ENCODE measurements at places on chromosomes 16 and 17.

DNA sequence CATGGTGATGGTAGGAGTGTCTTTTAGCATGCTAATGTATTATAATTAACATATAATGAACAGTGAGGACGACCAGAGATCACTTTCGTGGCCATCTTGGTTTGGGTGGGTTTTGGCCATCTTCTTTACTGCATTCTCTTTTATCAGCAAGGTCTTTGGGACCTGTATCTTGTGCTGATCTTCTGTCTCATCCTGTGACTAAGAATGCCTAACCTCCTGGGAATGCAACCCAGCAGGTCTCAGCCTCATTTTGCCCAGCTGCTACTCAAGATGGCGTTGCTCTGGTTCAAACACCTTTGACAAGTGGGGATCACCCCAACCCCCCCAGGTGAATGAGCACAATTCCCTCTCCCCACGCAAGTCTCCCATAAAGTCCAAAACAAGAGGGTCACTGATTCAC lies 49.3 kb upstream of the ETV4 start:
- DNase-seq = no peak

DNA sequence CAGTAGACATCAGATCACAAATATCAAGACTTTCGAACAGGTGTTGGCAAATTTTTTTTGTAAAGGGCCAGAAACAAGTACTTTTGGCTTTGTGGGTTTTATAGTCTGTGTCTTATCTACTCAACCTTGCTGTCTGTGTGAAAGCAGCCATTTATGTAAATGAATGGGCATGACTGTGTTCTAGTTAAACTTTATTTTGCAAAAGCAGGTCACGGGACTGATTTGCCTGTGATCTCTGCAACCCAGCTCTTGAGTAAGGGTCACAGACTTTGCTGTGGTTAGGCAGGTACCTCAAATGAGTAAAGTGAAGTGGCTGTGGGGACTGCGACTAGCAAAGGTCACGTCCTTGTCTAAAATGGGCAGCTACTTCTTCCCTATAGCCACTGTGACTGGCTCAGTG lies 136.5 kb downstream of the FTO start:
- DNase-seq = no peak

DNA sequence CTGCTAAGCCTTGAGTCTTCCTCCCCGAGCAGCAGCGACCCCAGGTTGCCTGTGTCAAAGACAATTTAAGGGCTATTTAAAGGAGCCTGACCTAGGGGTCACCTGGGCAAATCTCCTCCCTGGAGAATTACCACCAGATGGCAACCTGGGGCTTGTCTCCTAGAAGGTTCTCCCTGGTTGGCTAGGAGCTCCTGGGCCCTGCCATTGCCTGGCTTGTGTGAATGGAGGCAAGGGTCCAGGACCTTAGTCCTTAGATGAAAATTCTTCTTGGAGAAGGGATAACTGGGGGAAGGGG lies 51.3 kb upstream of the TAC4 start:
- DNase-seq = peak; percentile 79

DNA sequence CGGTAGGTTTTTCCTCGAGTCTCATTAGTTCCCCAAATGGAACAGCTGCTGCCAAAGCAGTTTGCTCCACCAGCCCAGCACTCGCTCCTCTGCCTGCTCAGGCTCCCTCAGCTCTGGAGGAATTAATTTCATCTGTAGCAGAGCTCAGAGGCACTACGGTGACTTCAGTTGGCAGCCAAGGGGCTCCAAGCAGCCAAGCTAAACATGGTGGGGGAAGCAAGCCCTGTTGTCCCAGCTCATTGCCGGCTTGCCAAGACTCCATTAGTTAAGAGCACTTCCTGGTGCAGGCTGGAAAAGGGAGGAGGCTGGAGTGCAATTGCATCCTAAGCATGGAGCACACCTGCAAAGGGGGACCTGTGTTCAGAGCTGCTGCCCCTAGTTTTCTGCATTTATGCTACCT lies 78.7 kb upstream of the GPRC5B start:
- DNase-seq = no peak

- DNase-seq = no peak
These were observed 696 bp downstream of the C17orf99 start for GRCh38 chr17:78146881-78147280.

DNA sequence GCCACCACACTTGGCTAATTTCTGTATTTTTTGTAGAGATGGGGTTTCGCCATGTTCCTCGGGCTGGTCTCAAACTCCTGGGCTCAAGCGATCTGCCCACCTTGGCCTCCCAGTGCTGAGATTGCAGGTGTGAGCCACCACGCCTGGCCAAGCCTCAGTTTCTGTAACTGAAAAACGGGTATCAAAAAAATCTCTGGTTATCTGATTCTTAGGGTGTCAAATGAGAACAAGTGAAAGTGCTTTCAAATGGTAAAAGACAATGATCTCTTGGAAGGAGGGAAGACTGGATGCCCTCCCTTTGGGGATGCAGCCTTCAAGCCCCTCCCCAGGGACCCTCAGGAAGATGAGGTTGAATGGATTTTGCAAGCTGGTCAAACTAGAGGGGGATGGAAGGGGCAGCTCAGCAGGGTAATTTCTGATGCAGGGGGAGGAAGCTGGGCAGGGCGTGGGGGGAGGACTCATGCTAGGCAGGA lies 22.3 kb downstream of the ARHGAP23 start:
- no peak for DNase-seq

- DNase-seq = no peak
These were observed 129.5 kb downstream of the ANKRD11 start for GRCh38 chr16:89360760-89361435.

DNA sequence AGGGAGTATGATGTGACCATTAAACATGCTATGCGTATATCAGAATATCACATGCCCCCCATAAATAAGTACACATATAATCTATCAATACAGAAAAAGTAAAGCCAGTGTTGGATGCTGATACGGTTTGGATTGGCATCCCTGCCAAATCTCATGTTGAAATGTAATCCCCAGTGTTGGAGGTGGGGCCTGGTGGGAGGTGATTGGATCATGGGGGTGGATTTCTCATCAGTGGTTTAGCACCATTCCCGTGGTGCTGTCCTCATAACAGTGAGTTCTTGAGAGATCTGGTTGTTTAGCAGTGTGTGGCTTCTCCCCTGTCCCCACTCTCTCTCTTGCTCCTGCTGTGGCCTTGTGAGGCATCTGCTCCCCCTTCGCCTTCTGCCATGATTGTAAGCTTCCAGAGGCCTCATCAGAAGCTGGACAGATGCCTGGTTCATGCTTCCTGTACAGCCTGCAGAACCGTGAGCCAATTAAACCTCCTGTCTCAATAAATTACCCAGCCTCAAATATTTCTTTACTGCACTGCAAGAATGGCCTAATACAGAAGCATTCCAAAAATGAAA lies 88.9 kb downstream of the AATF start:
- DNase-seq = no peak

DNA sequence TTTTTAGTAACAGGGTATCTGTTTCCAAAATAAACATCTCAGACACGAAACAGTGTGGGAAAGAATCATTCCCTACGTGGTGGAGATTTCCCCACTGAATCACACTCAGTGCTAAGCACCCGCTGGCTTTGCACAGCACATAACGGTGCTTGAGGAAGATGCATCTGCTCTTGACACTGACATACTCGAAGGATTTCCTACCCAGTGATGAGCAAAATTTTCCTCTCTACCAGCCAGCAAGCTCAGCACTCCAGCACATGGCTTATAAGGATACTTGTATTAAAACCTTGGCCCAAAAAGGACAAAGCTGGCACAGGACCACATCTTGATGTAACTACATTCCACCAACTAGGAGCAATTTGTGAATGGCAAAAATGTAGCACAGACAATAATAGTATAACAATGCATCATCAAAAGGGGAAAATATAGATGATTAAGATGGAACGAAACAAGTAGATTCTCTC lies 59.0 kb downstream of the ANKFY1 start:
- DNase-seq = no peak

- DNase-seq = no peak
These were observed 53.0 kb downstream of the NFAT5 start for GRCh38 chr16:69618721-69619120.

DNA sequence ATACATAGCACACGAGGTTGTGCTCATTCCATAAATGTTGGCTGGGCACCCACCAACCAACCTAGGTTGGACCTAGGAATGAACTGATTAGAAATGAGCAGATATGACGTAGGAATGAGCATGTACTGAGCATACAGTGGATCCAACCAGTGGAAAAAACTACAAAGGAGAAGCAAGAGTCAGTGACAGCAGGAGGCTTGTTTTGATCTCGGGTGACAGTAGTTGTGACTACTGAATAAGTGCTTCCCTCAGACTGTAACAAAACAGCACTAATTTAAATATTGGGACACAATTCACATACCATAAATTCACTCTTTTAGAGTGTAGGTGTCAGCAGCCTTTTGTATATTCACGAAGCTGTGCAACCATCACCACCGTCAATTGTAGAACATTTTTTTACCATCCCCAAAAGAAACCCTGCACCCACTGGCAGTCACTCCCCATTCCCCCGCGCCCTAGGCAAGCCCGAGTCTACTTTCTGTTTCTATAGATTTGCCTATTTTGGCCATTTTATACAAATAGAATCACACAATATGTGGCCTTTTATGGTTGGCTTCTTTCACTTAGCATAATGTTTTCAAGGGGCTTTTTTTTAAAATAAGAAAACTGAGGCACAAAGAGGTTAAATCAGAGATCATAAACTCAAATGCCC lies 7.0 kb downstream of the VAC14 start:
- no peak for DNase-seq

DNA sequence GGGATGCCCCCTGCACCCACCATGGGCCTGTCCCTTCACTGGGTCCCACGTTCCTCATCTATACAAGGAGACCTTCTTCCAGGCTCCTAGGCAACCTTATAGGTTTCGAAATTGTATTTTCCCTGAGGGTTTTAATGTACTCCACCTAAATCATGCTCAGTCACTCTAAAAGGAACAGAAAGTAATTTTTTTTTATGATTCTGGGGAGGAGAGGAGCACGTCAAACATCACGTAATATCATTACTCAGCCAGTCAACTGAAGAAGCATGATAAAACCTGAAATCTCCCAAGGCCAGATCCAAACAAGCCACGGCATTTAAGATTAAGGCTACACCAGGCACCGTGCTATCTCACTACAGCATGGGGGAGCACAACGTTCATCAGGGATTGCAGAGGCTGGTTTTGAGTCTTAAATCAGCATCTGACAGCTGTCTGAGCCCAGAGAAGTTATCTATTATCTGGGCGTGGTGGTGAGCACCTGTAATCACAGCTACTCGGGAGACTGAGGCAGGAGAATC lies 3.9 kb upstream of the TMEM114 start:
- DNase-seq = no peak

DNA sequence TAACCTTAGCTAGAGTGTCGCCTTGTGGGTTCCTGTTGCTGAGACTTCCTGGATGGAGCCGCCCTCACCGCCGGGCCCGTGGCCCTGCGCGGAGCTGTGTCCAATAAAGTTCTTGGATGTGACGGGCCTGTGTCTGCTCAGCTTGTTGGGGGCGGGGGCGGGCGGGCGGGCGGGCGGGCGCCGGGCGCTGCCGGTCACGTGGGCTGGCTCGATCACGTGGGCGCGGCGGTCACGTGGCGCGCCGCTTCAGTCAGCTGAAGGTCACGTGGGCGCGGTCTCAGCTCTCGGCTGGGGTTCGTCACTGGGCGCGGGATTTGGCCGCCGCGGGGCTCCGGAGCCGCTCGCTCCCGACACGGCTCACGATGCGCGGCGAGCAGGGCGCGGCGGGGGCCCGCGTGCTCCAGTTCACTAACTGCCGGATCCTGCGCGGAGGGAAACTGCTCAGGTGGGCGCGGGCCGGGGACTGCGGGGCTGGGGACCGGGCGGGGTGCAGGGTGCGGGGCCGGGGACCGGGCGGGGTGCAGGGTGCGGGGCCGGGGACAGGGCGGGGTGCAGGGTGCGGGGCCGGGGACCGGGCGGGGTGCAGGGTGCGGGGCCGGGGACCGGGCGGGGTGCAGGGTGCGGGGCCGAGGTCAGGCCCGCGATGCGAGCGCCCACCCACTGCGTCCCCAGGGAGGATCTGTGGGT lies at the start of gene AMDHD2:
Gene AMDHD2 (plus strand): TSS at position 275 of the 687 bp plus-strand sequence. CDS start 88 bp downstream, at position 363.
- peak; percentile 98 for DNase-seq

- DNase-seq = no peak
These were observed 4.7 kb upstream of the CUEDC1 start for GRCh38 chr17:57959929-57960328.
